ENCODE measurements at places on chromosomes 11 and 22.

- DNase-seq, result no peak
Measured at GRCh38 chr11:131749101-131749500, 378.7 kb downstream of the NTM start.

GRCh38 chr11:60872124-60872960 is 5.0 kb downstream of the ZP1 start:
- no peak for DNase-seq

GRCh38 chr22:21651521-21652009 is 9.5 kb downstream of the SDF2L1 start:
- DNase-seq, result no peak

DNA sequence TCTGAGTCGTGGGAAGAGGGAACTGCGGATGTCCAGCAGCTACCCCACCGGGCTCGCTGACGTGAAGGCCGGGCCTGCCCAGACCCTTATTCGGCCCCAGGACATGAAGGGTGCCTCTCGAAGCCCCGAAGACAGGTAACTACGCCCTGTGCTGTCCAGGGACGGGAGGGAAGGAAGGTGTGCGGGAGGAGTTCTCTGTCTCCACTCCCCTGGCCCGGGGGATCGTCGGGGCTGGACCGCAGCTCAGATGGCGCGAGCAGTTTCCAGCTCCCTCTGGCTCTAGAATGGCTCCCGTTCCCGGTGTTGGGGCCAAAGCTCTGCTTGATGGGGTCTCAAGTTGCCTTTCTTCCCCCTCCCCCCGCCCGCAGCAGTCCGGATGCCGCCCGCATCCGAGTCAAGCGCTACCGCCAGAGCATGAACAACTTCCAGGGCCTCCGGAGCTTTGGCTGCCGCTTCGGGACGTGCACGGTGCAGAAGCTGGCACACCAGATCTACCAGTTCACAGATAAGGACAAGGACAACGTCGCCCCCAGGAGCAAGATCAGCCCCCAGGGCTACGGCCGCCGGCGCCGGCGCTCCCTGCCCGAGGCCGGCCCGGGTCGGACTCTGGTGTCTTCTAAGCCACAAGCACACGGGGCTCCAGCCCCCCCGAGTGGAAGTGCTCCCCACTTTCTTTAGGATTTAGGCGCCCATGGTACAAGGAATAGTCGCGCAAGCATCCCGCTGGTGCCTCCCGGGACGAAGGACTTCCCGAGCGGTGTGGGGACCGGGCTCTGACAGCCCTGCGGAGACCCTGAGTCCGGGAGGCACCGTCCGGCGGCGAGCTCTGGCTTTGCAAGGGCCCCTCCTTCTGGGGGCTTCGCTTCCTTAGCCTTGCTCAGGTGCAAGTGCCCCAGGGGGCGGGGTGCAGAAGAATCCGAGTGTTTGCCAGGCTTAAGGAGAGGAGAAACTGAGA is 1.4 kb downstream of the ADM start:
- no peak for DNase-seq

All from NCI-H187 (cell line).